Activated CD4-positive, alpha-beta memory T cell treated with anti-CD3 and anti-CD28 coated beads, Interleukin-2, amount 10 ng/mL, durations not matched to agents 7 days and 5 days (primary cell): ENCODE measurements at places on chromosomes 5 and 9. TPM values are rescaled to one million over a fixed set of nuclear protein-coding genes. Genes with fewer than 3 reads are reported as not detected.

GRCh38 chr9:121698627-121699570, 47.5 kb downstream of the DAB2IP start:
- DNase-seq = peak; percentile 77

DNA sequence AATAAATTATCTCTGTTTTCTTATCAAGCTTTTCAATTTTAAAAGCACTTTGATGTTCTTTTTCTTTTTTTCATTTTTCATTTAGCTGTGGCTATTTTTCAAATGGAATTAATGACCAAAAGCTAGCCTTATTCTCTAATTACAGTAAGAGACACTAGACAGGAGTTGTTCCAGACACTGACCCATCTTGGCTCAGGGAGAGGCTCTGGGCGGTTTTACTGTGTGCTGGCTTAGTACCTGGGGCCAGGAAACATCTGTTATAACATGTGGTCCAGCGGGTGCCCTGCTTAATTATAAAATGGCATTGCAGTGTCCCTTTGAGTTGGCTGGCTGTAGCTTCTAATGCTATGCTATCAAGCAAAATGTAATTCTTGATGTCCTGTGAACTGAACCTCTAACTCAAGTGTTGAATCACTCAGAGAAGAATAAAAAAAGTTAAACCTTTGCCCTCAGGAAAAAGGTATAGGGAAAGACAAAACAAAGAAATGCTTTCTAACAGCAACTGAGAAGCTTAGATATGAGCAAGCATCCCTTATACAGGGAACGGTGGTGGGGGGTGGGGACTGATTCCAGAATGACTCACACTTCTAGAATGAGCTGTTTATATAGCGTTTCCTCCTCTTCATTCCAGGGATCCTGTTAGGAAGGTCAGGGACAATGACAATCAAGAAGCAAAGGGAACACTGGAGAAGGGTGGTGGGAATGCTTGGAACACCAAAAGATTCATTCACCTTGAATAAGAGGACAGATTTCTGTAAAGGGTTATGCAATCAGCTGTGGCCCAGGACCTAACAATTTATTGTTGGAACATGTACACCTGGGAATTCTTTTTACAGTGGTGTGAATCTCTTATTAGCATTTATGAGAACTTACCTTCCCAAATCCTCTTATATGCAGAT, 58.7 kb upstream of the NFIB start:
- DNase-seq = no peak

GRCh38 chr5:173238312-173239232, 3.6 kb upstream of the NKX2-5 start:
- no peak for DNase-seq

GRCh38 chr9:25677301-25678146, 720 bp downstream of the TUSC1 start:
- DNase-seq = no peak

GRCh38 chr5:127223256-127223974, 67.2 kb upstream of the MEGF10 start:
- DNase-seq = no peak

GRCh38 chr5:171315386-171315891, 6.4 kb downstream of the TLX3 start:
- no peak for DNase-seq

GRCh38 chr5:18142831-18143230, 508.6 kb downstream of the TAF11L14 start:
- DNase-seq = no peak

- DNase-seq = no peak
Measured at GRCh38 chr5:133338504-133339355, 273.6 kb downstream of the FSTL4 start.

DNA sequence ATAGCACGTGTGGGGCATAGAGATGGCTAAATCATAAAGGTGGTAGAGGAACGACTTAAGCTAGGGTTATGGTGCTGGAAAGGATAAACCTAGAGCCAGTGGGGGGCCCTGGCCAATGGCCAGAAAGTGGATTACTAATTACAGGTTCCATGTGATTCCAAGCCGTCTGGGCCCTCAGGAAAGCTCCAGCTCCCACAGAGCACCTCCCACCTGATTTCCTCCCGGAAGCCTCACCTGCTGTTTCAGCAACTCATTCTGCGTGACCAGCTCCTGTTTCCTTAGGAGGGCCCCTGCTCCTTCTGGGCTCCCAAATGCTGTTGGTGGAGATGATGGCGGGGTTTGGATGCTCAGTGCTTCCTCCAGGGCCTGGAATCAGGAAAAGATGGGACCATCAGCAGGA, 16.2 kb downstream of the GPX3 start:
- DNase-seq = no peak

- DNase-seq = no peak
Measured at GRCh38 chr5:153866176-153866575, 172.5 kb downstream of the FAM114A2 start.

DNA sequence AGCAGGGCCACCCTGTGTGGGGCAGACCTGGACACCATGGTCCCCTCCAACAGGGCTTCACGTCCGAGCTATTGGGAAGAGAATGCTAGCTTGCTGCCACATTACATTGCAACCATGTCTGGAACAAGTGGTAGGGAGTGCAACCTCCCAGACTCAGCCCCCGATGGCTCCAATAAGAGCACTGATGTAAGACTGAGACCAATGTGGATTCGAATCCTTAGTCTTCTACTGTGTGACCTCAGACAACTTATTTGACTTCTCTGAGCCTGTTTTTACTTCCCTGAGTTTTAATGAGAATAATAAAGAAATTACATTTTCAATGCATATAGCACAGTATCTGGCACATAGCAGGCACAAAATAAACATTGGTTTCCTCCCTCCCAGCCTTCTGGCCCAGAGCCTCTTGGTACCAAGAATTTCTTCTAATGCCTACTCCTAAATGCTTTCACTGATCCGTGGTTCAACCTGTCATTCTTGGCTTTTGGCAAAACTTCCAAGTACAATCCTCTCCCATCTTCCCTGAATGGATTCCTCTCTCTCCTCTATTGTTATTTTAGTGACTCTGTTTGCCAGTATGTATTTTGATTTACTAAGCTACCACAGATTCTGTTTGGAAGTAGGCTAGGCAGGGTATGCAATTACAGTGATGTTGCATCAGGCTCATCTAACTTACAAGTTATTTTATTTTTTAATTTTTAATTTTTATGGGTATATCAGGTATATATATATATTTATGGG, 34.6 kb upstream of the COL15A1 start:
- no peak for DNase-seq

- no peak for DNase-seq
Measured at GRCh38 chr9:133341369-133342068, 5.5 kb upstream of the SURF6 start.

GRCh38 chr5:5605170-5605764, 182.8 kb downstream of the ICE1 start:
- DNase-seq = no peak

- no peak for DNase-seq
Measured at GRCh38 chr5:55959208-55959607, 35.6 kb downstream of the IL6ST start.

DNA sequence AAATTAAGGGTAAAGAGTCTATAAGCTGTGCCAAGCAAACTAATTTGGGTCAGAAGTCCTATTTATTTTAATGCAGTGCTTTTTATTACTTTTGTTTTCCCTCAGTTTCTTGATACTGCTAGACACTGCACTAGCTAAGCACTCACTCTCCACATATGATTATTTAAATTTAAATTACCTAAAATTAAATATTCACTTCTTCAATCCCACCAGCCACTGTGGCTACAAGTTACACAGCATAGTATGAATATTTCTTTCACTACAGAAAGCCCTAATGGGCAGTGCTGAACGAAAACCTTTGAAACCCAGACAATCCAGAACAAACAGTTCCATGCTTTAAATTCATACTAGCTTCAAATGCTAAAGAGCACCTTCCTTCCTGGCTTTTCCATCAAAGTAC, 23.6 kb downstream of the ABHD17B start:
- DNase-seq = no peak

DNA sequence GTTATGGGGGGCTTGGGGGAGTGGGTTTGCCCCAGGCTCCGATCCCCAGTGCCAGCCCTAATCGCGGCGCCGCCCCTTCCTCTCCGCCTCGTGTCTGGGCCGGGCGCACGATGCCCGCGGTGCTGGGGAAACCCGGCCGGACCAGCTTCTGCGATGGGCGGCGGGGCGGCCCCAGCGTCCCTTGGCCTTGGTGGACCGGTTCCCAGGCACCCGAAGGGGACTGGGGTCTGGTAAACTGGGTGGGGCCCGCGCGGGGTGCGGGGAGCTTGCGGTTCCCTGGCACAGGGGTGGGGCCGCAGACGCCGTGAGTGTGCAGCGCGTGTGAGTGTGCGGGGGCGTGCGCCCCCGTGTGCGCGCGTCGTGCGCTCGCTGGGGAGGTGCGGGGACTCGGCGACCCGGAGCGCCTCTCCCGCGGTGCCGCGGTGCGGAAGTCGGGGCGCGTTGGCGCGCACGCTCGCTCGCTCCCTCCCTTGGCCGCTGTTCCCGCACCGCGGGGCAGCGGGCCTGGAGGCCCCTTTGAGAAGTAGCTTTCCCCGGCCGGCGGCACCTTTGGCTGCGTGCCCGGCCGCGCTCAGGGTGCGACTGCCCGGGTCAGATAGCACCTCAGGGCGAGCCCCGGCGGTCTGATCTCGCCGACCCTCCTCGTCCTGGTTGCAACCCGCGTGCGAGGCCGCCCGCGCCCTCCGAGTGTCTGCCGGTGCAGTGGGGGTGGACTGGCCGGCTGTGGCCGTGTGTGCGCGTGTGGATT, 568 bp downstream of the MACIR start:
- peak; percentile 69 for DNase-seq

GRCh38 chr5:81021486-81021885, 61.3 kb downstream of the RASGRF2 start:
- DNase-seq = no peak

GRCh38 chr5:172733131-172733973, 37.6 kb downstream of the DUSP1 start:
- DNase-seq = no peak

DNA sequence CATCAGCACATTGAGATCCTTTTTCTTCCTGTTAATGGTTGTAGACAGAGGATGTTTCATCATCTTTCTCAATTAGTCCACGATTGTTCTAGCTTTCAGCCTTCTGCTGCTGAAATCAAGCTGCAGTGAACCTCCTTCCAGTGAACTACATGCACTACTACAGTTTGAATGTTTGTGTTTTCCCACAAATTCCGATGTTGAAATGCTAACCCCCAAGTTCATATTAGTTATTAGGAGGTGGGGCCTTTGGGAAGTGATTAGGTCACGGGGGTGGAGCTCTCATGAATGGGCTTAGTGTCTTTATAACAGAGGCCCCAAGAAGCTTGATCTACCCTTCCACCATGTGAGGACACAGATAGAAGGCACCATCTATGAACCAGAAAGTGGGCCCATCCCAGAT, 32.9 kb downstream of the NSG2 start:
- no peak for DNase-seq

- DNase-seq = no peak
Measured at GRCh38 chr5:149323210-149323609, 22.1 kb upstream of the GRPEL2 start.

DNA sequence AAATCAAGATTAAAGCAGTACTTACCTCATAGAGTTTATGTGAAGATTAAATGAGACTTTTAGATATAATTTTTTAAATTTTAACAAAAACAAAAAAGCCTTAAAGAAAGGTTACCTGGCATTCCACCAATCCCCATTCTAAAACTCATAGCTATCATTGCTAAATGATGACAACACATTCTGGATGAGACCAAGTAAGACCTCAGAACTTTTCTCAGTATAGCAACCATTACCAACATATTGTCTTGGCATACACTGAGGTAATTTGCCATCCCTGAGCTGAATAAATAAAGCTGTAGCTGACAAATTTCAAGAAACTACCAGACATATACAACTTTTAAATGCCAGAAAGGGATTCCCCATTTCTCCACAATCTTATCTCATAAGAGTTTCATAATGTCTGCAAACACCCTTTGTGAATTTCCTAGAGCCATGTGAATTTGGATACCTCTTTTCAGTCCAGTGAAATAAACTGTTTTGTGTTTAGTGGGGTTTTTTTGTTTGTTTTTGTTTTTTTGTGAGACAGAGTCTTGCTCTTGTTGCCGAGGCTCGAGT, 29.5 kb downstream of the RANBP3L start:
- no peak for DNase-seq

GRCh38 chr9:28396058-28396457, 822.8 kb upstream of the C9orf72 start:
- no peak for DNase-seq

GRCh38 chr5:136191304-136192014, 1.5 kb downstream of the SMIM32 start:
- no peak for DNase-seq

GRCh38 chr5:172825610-172826204, 8.3 kb upstream of the ERGIC1 start:
- DNase-seq = no peak

- no peak for DNase-seq
Measured at GRCh38 chr9:128053560-128053959, 13.6 kb downstream of the NAIF1 start.

GRCh38 chr9:19623941-19624340, 164.9 kb downstream of the SLC24A2 start:
- no peak for DNase-seq

DNA sequence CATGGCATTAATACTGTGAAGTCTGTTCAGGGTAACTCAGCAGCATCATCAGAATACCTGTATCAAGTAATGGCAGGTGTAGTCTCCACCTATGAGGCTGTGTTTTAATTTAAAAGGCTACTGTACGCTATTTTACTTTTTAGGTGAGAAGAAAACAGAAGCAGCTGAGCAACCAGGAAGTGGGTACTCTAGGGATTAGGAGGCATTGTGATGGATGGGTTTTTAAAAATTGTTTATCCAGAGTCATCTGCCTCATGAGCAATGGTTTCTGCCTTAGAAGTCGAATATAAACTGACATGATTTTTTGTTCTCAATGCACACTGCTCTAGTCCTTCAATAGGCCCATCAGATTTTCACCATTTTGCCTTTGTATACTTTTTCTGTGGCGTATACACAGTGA, 42.6 kb downstream of the PSIP1 start:
- no peak for DNase-seq

SARDH gene
- 0.50 TPM for total RNA-seq

COL15A1 gene
- total RNA-seq = 0.33 TPM

ZNF462 gene
- total RNA-seq = 0.28 TPM

PNPLA7 gene
- 5.0 TPM for total RNA-seq

TMC1 gene
- not detected for total RNA-seq

C9orf50 gene
- total RNA-seq = not detected

MEF2C gene
- total RNA-seq = not detected

CDC20B gene
- total RNA-seq = 0.18 TPM

ANKRD18B gene
- 1.1 TPM for total RNA-seq

SCGB3A2 gene
- total RNA-seq = not detected

DEPDC1B gene
- 42.3 TPM for total RNA-seq

INSL4 gene
- total RNA-seq = not detected

TRPM6 gene
- total RNA-seq = not detected

FIBCD1 gene
- total RNA-seq = not detected

SPINK4 gene
- not detected for total RNA-seq

NR5A1 gene
- not detected for total RNA-seq
